Cerebellum (tissue), 4 donors: ENCODE measurements at places on chromosomes 7 and 10.
A peak's percentile ranks its signal among the peaks of the same experiment; 100 is the strongest.

- DNase-seq = no peak
These were observed 21.5 kb upstream of the EPHB6 start for GRCh38 chr7:142833174-142834048.

DNA sequence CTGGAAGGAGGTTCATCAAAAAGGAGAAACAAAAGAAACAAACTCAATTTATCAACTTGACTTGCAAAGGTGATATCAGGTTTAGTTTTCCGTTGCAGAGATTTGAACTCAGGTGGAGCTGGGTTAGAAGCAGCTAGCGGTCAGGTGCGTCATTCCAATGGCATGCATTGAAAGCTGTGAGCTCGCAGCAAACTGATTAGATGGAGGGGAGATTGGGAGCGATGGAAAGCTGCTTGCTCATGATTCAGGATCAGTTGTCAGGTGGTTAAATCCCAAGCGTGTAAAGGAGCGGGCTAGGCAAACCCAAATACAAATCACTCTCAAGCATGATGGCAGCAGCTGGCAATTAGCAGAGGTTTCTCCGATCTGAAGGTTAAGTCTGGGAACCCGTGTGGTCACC is 49.3 kb upstream of the AFAP1L2 start:
- no peak for DNase-seq

DNA sequence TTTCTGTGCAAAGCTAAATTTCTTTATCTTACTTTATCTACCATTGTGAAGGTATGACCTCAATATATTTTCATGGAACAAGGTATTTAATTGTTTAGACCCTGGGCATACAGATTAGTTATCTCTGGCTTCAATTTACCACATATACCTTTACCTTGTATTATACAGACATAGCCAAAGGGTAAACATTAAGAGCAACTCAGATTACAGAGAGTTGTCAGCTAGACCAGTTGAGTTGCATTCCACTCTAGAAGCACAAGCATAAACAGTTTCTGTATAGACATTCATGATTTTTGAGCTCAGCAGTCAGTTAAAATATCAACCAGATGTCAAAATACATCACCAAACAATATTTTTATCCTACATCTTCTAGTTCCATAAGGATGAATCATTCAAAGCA is 857.3 kb upstream of the ZWINT start:
- DNase-seq = no peak

GRCh38 chr7:50978633-50979215 is 196.0 kb upstream of the GRB10 start:
- no peak for DNase-seq

- DNase-seq = no peak
These were observed 8.1 kb upstream of the SH2D4B start for GRCh38 chr10:80529604-80530003.

DNA sequence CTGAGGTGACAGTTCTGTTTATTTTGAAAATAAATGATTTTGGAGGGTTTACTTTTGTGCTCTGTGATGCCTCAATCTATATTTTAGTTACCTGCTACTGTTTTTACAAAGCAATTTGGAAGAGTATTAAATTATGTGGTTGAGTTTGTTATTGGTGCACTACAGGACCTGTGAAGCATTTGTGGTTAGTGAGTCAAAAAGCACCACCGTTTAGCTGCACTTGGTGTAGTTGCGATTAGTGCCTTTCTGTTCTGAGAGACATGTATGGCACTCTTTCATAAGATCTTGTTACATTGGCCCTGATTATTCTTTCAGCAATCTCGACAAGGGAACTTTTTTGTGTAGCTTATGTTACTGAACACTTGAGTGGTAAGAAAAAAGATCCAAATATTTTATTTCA is 132.2 kb downstream of the BBS9 start:
- no peak for DNase-seq

DNA sequence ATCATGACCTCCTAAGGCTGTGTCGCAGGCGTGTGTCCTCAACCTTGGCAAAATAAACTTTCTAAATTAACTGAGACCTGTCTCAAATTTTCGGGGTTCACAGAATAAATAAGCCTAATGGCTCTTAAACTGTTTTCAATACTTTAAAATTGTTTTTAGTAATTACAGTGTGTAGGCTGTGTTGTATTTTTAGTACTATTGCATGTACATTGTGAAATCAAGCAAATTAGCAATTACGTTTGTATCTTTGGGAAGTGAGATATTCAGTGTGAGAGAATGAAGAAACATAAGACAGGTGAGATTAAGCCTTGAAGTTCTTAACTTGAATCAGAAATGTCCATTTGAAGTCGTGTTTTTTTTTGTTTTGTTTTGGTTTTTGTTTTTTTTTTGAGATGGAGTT is 4.8 kb upstream of the AKR1B10 start:
- no peak for DNase-seq

DNA sequence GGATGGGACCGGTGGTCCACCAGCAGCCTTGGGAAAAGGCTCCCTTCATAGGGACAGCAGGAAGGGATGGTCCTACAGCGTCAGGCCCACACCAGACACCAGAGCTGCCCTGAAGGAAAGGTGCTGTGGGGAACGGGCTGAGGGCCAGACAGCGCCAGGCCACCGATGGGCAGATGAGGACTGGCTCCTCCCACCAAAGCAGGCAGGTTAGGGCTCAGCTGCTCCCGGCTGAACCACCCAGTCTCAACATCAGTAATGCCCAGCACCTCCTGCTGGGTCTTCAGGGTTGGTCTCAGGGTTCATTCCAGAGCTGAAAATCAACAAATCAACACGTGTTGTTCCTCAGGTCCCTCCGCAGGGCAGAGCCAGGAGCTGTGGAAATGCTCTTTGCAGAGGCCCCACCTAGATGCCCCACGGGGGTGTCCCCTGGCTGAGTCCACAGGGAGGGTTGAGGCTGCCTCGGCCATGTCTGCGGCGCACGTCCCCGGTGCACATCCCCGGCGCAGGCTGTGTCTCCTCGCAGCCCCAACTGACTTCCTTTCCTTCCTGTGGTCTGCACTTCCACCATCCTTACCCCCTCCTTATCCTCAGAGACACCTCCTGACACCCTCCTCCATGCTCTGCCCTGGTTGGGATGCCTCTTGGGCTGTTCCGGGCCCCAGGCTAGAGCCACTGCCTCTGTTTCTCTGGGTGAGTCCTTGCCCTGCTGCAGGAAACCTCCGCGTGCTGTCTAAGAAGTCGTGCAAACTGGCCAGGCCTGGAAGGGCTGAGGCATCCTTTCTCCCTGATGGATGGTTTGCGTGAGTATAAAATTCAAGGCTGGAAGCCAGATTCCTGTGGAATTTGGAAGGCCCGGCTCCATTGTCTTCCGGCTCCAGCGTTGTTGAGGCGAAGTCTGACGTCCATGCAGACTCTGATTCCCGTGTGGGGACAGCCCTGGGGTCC is 32.8 kb upstream of the CFAP46 start:
- no peak for DNase-seq

DNA sequence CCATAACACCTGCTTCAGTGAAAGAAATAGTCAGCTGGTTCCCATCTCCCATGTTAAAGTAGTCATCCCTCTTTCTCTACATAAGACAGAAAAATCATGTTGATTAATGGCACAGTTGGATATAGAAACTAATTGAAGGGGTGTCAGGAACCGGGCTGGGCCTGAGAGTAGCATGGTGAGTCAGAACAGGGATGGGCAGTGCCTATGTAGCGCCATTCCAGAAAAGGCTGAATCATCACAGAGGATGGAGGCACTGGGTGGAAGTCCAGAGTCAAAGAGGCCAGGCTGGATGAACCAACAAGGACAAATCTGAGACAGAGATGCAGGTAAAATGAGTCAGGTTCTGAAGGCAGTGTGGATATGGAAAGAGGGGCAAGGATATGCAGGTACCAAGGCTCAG is 201.2 kb downstream of the LHFPL3 start:
- no peak for DNase-seq

- DNase-seq = no peak
These were observed 27.4 kb downstream of the UCMA start for GRCh38 chr10:13206546-13207443.

- DNase-seq = no peak
These were observed 715.2 kb downstream of the SUGCT start for GRCh38 chr7:40850017-40850416.

DNA sequence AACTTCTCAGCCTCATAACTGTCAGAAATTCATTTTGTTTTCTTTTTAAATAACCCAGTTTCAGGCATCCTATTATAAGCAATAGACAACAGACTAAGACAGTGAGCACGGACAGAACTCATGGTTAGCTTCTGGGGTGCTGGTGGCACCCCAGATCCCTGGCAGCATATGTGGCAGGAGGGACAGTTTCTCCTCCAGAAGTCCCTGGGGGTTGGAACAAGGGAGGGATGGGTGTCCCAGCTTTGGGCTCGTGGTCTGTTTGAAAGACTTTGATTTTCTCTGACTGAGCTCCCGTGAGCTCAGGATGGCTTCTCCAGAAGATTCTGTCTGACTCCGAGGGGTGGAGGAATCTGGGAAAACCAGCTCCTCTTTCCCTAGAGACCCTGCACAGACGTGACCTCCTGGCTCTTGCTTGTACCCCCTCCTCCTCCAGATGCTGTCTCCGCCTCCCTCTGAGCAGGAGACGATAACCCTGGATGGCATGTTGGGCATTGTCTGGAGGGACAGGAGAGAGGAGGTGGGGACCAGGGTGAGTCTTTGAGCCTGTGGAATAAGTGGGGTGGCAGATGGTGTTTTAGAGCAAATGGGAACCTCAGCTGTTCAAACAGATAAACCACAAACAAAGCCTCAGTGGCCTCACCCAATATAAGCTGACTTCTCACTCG is 421.1 kb downstream of the GLRX3 start:
- DNase-seq = no peak

DNA sequence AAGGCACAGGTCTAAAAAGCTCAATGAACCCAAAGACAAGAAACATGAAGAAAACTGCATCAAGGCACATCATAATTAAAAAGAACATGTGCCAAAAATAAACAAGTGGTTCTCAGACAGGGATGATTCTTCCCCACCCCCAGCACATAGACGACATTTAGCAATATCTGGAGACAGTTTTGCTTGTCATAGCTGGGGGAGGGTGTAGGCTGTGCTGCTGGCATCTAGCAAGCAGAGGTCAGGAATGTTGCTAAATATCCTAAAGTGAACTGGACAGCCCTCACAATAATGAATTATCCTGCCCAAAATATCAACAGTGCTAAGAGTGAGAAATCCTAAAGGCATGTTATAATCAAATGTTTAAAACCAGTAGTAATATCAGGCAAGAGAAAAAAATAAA is 122.6 kb downstream of the MICU1 start:
- DNase-seq = no peak

DNA sequence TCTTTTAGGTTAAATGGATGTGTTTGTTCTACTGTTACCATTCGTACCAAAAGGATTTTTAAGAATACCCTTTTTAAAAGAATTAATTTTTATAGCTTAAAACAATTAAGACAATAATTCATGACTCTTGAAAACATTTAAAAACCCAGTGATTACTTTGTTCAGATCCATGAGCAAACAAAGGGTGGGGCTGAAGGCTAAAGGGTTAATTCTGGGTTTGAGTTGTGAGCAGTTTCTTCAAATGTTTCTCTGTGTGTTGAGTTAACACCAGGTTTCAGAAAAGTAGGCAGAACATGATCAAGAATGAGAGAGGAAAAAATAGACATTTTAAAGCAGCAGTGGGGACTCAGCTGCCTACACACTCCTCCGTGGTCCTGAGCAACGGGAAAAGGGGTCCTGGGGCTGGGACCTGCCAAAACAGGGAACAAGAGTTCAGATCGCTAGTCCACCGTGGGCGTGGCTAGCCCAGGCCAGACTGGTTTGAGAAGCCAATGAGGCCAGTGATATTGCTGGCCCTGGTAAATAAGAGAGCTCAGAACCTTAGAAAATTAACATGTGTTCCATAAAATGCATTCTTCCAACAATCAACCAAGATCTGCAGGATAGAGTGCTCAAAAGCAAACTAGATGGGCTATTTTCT is 14.9 kb upstream of the EZH2 start:
- no peak for DNase-seq

DNA sequence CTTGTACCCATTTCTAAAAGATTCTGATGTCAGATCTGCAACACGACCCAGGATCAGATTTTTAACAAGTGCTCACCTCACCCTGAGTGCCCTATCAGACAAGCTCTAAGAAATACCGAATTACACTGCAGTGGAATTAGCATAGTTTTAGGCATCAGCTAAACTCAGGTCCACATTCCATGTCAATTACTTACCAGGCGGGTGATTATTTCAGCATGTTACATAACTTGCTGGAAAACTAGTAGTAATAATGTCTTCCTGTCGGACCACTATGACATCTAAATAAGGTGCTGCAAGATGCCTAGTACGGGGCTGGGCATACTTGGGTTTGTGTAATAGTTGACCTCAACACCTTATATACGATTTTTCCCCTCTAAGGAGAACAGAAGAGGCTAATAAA is 21.0 kb downstream of the TRIL start:
- no peak for DNase-seq

- DNase-seq = no peak
These were observed 387.5 kb upstream of the GALNT17 start for GRCh38 chr7:70744492-70744891.

DNA sequence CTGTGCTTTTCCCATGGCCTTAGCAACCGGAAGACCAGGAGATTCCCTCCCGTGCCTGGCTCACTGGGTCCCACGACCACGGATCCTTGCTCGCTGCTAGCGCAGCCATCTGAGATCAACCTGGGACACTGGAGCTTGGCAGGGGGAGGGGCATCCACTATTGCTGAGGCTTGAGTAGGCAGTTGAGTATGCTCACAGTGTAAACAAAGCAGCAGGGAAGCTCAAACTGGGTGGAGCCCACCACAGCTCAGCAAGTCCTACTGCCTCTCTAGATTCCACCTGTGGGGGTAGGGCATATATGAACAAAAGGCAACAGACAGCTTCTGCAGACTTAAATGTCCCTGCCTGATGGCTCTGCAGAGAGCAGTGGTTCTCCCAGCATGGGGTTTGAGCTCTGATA is 697.0 kb downstream of the SORCS1 start:
- DNase-seq = no peak

- no peak for DNase-seq
These were observed 37.1 kb upstream of the GDF10 start for GRCh38 chr10:47262606-47263533.

GRCh38 chr7:95686109-95686508 is 86.2 kb upstream of the DYNC1I1 start:
- no peak for DNase-seq

DNA sequence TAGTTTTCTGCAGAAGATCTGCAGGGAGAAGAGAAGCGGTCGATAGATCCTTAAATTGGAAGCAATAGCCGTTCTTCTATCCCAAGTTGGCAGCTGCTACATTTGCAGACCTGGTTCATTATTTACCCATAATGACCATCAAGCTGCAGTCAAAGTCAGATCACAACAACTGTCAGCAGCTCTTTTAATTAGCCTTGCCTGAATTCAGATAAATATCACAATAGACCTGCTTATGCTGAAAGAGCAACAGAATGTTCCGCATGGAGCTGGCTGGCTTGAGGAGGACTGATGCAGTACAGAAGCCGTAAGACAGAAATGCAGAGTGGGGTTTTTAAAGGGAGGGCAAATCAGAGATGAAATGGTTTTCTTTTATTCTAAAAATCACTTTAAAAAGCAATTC is 109.4 kb downstream of the HIBADH start:
- DNase-seq = no peak

GRCh38 chr10:13515467-13515866 is 13.3 kb downstream of the BEND7 start:
- DNase-seq = no peak

GRCh38 chr7:93245525-93246432 is 13.6 kb downstream of the VPS50 start:
- DNase-seq = peak; percentile 8
